Right lung (tissue), 10 donors: ENCODE measurements at places on chromosomes 7 and 10. TPM values are rescaled to one million over a fixed set of nuclear protein-coding genes. Genes with fewer than 3 reads are reported as not detected.

DNA sequence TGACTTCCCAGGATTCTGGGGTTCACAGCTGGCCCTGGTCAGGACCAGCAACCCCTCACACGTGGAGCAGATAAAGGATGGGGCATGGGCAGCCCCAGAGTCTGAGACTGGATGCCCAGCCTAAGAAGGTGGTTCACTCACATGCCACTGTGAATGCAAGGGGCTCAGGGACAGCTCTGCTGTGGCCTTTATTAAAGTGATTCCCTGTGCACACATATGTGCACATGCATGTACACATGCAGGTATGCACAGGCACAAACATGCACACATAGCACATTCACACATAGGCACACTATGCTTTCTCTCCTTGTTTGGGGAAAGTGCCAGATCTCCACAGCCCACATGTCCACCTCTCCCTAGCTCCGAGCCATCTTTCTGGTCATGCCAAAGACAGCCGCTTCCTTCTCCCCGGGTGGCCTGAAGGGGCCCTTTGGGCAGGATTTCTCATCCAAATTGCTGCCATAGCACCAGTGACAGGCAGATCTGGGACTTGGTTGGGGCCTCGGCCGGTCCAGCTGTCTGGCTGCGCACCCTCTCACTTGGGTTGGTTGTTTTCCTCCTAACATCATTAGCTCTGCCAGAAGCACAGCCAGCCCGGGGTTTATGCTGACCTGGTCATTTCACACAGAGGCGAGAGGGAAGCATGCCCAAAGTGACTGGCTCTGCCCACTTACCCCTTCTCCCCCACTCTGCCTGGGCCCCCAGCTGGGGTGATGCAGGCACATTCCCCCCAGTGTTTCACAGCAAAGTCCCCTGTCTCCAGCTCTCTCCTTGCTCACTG, 1.4 kb downstream of the GCK start:
- DNase-seq: peak; percentile 7

GRCh38 chr10:110376021-110376766, 71.5 kb upstream of the SMNDC1 start:
- DNase-seq: no peak

The ACSM6 gene
- 0.24 TPM for polyA plus RNA-seq

DNA sequence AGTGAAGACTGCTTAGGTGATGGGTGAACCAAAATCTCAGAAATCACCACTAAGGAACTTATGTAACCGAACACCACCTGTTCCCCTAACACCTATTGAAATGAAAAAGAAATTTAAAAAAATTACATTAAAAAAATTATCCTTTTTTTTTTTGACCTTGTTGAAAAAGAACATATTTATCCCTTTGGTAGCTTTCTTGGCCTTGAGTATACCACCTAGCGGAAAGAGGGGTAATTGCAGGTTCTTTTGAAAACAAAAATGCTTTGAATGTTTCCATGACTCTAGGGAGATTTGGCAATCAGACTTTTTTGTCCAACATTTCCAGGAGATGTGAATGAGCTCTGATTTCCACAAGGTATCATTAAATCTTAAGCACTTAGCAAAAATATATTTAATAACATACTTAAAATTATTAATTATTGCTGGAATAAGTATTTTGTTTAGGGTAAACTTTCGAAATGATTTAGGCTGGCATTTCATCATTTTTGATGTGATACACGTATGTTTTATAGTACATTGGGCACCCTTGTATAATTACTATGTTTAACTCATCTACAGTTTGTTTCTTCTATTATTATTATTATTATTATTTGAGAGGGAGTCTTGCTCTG, 47.0 kb upstream of the ELMO1 start:
- DNase-seq: peak; percentile 46

- no peak for DNase-seq
Measured at GRCh38 chr10:119090968-119091367, 10.4 kb upstream of the EIF3A start.

The CPED1 gene
- polyA plus RNA-seq: 11.1 TPM

The PTPRE gene
- 10.1 TPM for polyA plus RNA-seq

- DNase-seq: no peak
Measured at GRCh38 chr7:20785157-20786048, 1.3 kb downstream of the SP8 start.

GRCh38 chr10:79452174-79452611, 6.8 kb upstream of the ZCCHC24 start:
- no peak for DNase-seq

The PRTFDC1 gene
- polyA plus RNA-seq: 67.0 TPM

GRCh38 chr10:1532636-1533035, 204.7 kb downstream of the ADARB2 start:
- no peak for DNase-seq

The MKI67 gene
- 96.8 TPM for polyA plus RNA-seq

DNA sequence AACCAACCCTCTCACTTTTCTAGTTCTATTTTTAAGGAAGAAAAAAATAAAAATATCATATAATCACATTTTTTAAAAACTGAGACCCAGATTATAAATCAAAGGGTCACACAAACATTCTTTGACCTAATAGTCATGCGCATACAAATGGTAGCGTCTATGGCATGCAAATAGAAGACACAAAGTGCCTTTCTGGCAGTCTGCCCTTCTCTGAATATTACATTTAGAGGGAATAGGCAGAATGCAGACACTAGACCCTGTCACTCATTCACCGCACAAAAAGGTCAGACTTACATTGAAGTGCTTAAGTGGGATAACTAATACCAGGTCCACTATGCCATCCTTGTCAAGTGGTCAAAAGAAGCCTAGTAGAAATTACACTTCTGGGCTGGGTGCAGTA, 26.5 kb upstream of the FHIP2A start:
- DNase-seq: no peak

DNA sequence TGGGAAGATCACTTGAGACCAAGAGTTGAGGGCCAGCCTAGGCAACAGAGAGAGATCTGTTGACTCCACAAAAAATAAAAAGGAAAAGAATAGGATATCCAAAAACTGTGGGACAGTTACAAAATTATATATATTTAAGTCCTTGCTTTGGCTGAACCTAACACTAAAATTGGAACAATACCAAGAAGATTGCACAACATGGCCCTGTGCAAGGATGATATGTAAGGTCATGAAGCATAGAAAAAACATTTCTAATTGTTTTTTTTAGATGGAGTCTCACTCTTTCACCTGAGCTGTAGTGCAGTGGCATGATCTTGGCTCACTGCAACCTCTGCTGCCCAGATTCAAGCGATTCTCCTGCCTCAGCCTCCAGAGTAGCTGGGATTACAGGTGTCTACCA, 139.0 kb downstream of the TPST1 start:
- DNase-seq: no peak

- DNase-seq: peak; percentile 51
Measured at GRCh38 chr10:74039561-74040145, 41.7 kb downstream of the VCL start.

DNA sequence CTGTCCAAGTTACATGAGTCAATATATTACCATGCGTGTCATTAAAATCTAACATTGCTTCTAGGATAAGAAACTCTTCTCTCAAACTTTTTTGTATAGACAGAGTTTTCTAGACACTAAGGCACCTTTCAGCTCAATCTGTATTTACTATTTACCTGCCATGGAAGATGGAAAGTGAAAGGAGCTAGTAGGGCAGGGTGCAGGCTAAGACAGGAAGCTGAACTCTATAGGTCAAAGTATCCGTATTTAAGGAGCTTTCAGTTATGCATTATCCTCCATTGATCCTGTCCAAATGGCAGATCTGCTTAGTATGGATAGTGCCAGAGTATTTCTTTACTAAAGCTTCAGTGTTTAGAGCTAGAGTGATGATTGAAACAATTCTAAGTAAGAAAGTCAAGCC, 612.8 kb downstream of the IPMK start:
- DNase-seq: no peak

The EEPD1 gene
- 17.8 TPM for polyA plus RNA-seq

GRCh38 chr10:129935102-129935866, 28.8 kb downstream of the EBF3 start:
- DNase-seq: no peak

The KLF14 gene
- polyA plus RNA-seq: 0.10 TPM

The CPXM2 gene
- 4.8 TPM for polyA plus RNA-seq

- no peak for DNase-seq
Measured at GRCh38 chr10:21927631-21928353, 75.7 kb downstream of the DNAJC1 start.

The TRIL gene
- polyA plus RNA-seq: 36.6 TPM

DNA sequence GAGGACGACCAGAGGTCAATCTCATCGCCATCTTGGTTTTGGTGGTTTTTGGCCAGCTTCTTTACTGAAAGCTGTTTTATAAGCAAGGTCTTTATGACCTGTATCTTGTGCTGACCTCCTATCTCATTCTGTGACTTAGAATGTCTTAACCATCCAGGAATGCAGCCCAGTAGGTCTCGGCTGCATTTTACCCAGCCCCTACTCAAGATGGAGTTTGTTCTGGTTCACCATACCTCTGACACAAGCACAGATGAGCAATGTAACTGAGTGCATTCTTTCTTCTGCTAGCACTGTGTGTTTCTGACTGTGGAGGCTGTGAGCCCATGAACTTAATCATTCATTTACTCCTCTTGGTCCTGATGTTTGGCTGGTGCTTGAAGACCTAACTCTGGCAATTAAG, 794.5 kb upstream of the CELF2 start:
- DNase-seq: no peak

- no peak for DNase-seq
Measured at GRCh38 chr10:50426485-50426884, 175.2 kb upstream of the ASAH2 start.

GRCh38 chr7:46009211-46009610, 88.1 kb upstream of the IGFBP3 start:
- DNase-seq: no peak

- DNase-seq: no peak
Measured at GRCh38 chr7:39094731-39095130, 117.0 kb downstream of the POU6F2 start.

The HABP2 gene
- 0.49 TPM for polyA plus RNA-seq

DNA sequence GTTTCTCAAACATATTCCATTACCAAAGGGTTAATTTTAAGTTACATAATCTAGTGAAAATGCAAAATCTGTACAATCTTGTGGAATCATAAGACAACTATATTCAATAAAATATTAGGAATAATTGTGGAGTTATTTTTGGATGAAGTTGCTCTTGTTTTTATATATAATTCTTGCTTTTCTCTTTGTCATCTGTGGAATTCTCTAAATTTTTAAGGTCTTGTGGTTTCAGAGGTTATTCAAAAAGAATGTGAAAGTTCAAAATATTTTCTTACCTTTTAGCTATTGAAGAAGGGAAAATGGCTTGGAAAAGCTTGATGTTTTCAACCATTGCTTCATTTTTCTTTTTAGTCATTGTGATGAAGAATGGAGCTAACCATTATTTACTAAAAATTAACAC, 552.1 kb downstream of the TFEC start:
- DNase-seq: no peak

The GIMAP6 gene
- 28.0 TPM for polyA plus RNA-seq

- no peak for DNase-seq
Measured at GRCh38 chr7:91993976-91994375, 53.3 kb downstream of the AKAP9 start.

GRCh38 chr10:31929261-31930022, 811 bp upstream of the ARHGAP12 start:
- peak; percentile 53 for DNase-seq
